ENCODE measurements at places on chromosomes 11 and 22. TPM values are rescaled to one million over a fixed set of nuclear protein-coding genes. Genes with fewer than 3 reads are reported as not detected.

- no peaks in the 10 kb centered on the region for H3K4me1 ChIP-seq
- H3K27me3 ChIP-seq = no peaks in the 10 kb centered on the region
- no peak for DNase-seq
- no peaks in the 10 kb centered on the region for H3K36me3 ChIP-seq
Measured at GRCh38 chr11:116311206-116311605, 461.6 kb downstream of the BUD13 start.

DNA sequence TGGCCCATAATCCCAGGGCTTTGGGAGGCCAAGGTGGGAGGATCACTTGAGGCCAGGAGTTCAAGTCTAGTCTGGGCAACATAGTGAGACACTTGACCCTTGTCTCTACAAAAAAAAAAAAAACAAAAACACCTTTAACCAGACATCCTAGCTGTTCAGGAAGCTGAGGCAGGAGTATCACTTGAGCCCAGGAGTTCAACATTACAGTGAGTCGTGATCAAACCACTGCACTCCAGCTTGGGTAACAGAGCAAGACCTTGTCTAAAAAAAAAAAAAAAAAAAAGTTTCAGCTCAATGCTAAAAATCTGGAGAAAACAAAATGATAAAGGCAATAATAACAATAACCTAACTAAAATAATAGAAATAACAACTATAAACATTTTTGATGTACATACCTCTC lies 22.6 kb upstream of the APLP2 start:
- no peaks in the 10 kb centered on the region for H3K36me3 ChIP-seq
- no peaks in the 10 kb centered on the region for H3K27me3 ChIP-seq
- DNase-seq = no peak
- H3K4me3 ChIP-seq = no peak overlapping the region
- no peaks in the 10 kb centered on the region for H3K4me1 ChIP-seq
- H3K27ac ChIP-seq = no peak overlapping the region

- no peaks in the 10 kb centered on the region for H3K36me3 ChIP-seq
- H3K27me3 ChIP-seq = no peaks in the 10 kb centered on the region
- peak overlapping the region; percentile 90 for H3K4me3 ChIP-seq
- H3K4me1 ChIP-seq = peaks cover 8% of the 10 kb centered on the region
- peak overlapping the region; percentile 88 for H3K27ac ChIP-seq
Measured at GRCh38 chr22:42856179-42856864, 751 bp downstream of the ARFGAP3 start.

DNA sequence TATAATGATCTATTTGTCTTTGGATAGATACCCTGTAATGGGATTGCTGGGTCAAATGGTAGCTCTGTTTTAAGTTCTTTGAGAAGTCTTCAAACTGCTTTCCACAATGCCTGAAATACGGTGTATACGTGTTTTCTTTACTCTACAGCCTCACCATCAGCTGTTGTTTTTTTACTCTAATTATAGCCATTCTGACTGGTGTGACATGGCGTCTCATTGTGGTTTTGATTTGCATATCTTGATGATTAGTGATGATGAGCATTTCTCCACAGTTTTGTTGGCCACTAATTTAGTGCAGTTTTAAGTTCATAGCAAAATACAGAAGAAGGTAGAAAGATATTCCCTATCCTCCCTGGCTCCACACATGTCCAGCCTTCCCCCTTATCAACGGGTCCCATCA lies 26.3 kb upstream of the VPREB1 start:
- H3K4me3 ChIP-seq = no peak overlapping the region
- no peaks in the 10 kb centered on the region for H3K27me3 ChIP-seq
- no peak overlapping the region for H3K27ac ChIP-seq
- no peak for DNase-seq

DNA sequence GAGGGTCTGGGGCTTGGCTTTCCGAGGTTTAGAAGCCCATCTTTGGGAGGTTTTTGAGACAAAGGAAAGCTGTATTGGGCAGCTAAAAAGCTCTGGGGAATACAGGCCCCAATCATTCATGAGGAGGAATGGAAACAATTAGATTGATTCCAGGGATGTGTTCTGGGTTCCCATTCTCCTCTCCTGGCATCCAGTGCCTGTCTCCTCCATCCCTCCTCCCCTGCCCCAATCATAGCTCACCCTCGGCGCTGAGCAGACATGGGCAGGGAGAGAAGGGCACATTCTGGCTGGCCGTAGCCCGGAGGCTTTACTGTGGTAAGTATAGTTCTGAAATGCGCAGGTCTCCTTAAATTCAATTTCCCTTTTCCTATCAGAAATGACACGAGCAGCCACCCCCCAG lies 42.4 kb downstream of the ABTB2 start:
- no peak for DNase-seq
- H3K27me3 ChIP-seq = no peaks in the 10 kb centered on the region
- H3K4me3 ChIP-seq = no peak overlapping the region
- no peaks in the 10 kb centered on the region for H3K36me3 ChIP-seq

DNA sequence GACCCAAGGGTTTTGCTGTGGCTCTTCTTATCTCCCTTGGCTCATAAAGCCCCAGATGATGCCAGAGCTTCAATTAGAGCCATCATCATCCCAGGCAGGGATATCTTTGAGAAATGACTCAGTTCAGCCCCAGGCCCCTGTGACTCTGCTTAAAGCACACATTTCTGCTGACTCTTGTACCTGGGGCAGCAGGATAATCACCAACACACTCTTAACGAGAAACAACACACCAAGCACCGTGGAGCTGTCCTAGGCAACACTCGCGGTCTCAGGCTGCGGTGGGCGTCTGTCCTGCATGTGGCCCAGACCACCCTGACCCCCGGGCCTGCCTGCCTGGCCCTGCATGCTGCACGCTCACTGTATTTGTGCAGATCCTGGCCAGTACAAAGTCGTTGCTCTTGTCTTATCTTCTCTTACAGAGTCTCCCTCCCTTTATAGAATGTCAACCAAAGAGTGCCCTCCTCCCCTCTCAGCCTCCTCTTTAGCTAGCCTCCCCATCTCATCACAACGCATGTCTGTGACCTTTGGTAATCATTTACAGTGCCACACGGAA lies 114.2 kb upstream of the PARVA start:
- DNase-seq = peak; percentile 21
- H3K4me1 ChIP-seq = no peaks in the 10 kb centered on the region
- H3K36me3 ChIP-seq = peaks cover 8% of the 10 kb centered on the region
- no peak overlapping the region for H3K4me3 ChIP-seq
- no peak overlapping the region for H3K27ac ChIP-seq
- H3K27me3 ChIP-seq = no peaks in the 10 kb centered on the region

GRCh38 chr22:49515475-49515874 lies 312.2 kb downstream of the BRD1 start:
- H3K36me3 ChIP-seq = no peaks in the 10 kb centered on the region
- no peaks in the 10 kb centered on the region for H3K27me3 ChIP-seq
- H3K27ac ChIP-seq = no peak overlapping the region
- DNase-seq = no peak
- no peak overlapping the region for H3K4me3 ChIP-seq

DNA sequence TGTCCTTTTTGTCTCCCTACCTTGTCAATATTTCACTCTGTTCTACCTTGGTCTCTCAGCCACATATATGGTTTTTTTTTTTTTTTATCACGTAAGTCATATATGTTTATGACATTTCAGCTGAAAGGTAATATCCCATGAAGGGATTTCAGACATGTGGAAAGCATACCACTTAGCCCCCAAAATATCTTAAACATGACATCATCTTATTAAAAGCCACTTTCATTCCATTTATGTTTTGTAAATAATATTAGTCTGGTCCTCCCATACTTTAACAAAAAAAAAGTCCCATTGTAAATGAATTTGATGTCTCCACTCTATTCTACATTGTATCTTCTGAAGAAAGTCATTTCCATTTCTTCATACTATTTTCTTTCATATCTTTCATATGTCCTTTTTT lies 85.4 kb downstream of the CSTPP1 start:
- no peak for DNase-seq
- no peaks in the 10 kb centered on the region for H3K27me3 ChIP-seq
- no peaks in the 10 kb centered on the region for H3K36me3 ChIP-seq
- H3K4me1 ChIP-seq = no peaks in the 10 kb centered on the region
- H3K27ac ChIP-seq = no peak overlapping the region

DNA sequence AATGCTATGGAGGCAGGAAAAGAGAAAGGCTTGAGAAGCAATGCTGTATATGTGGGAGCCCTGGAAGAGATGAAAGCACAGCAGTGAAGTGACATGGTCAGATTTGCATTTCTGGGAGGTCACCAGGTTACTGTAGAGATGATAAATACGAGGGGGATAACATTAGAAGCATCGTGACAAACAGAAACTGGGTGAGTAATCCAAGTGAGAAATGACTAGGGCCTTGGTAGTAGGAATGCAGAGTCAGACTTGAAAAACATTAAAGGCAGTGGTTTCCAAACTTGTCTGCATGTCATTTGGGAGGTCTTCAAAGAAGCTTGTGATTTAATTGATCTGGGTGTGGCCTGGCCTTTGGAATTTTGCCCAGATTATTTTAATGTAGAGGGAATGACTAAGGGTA lies 43.9 kb downstream of the CCDC34 start:
- H3K36me3 ChIP-seq = no peaks in the 10 kb centered on the region
- no peak for DNase-seq
- H3K27me3 ChIP-seq = no peaks in the 10 kb centered on the region
- H3K4me1 ChIP-seq = no peaks in the 10 kb centered on the region

- no peaks in the 10 kb centered on the region for H3K4me1 ChIP-seq
- DNase-seq = no peak
- no peak overlapping the region for H3K27ac ChIP-seq
Measured at GRCh38 chr11:124123622-124124021, 8.4 kb downstream of the VWA5A start.

DNA sequence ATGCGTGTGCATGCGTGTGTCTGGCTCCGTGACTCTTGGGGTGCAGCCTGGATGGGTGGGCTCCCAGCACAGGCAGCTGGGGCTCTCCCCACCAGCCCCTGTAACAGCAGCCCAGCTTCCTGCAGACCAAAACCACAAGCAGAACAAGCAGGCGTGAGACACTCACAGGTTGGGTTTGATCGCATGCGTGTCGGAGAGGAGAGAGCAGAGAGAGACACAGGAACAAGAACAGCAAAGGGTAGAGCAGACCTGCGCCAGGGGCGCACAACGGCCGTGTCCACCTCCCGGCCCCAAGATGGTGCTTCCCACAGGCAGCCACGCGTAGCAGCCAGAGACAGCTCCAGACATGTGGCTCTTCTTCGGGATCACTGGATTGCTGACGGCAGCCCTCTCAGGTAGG lies at the start of gene CD6:
TSS of gene CD6 (plus strand) at position 161 of the 400 bp plus-strand sequence. CDS start at position 347, 186 bp downstream.
- peak within 1 kb of the TSS; percentile 90 for H3K27ac ChIP-seq
- H3K36me3 ChIP-seq = peaks cover 2% of the 10 kb centered on the region
- DNase-seq = peak; percentile 84
- peaks cover 32% of the 10 kb centered on the region for H3K4me1 ChIP-seq
- H3K4me3 ChIP-seq = peak within 1 kb of the TSS; percentile 93

DNA sequence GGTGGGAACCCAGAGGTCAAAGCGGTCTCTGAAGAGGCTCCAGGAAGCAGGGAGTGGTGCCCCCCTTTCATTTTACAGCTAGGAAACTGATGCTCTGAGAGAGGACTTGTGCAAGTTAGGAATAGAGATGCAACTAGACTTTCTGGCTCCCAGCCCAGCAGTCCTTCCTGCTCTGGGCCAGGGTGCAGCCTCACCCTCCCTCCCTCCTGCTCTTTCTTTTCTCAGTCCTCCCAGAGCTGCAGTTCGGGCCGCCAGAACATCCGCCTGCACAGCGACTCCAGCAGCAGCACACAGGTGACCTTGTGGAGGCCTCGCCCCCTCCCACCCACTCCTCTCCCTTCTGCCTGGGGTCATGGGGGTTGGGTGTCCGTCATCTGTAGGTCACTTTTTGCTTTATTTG lies 51.5 kb downstream of the LHFPL7 start:
- no peaks in the 10 kb centered on the region for H3K27me3 ChIP-seq
- H3K4me3 ChIP-seq = no peak overlapping the region
- no peak for DNase-seq
- no peaks in the 10 kb centered on the region for H3K36me3 ChIP-seq
- no peaks in the 10 kb centered on the region for H3K4me1 ChIP-seq

DNA sequence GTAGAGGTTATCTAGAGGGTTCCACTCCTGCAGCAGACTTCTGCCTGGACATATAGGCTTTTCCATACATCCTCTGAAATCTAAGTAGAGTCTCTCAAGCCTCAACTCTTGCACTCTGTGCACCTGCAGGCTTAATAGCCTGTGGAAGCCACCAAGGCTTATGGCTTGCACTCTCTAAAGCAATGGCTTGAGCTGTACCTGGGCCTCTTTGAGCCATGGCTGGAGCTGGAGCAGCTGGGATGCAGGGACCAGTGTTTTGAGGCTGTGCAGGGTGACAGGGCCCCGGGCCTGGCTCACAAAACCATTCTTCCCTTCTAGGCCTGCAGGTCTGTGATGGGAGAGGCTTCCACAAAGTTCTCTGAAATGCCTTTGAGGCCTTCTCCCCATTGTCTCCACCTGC lies 2.9 kb upstream of the NXPE4 start:
- H3K36me3 ChIP-seq = no peaks in the 10 kb centered on the region
- no peak overlapping the region for H3K27ac ChIP-seq
- no peak for DNase-seq
- no peaks in the 10 kb centered on the region for H3K4me1 ChIP-seq
- H3K4me3 ChIP-seq = no peak overlapping the region

The BEST1 gene
- 0.09 TPM for total RNA-seq

The SLC15A3 gene
- 1.2 TPM for total RNA-seq

The OTOG gene
- not detected for total RNA-seq
